Kidney epithelial cell (primary cell): ENCODE measurements at places on chromosomes 12 and 14. TPM values are rescaled to one million over a fixed set of nuclear protein-coding genes. Genes with fewer than 3 reads are reported as not detected.

DNA sequence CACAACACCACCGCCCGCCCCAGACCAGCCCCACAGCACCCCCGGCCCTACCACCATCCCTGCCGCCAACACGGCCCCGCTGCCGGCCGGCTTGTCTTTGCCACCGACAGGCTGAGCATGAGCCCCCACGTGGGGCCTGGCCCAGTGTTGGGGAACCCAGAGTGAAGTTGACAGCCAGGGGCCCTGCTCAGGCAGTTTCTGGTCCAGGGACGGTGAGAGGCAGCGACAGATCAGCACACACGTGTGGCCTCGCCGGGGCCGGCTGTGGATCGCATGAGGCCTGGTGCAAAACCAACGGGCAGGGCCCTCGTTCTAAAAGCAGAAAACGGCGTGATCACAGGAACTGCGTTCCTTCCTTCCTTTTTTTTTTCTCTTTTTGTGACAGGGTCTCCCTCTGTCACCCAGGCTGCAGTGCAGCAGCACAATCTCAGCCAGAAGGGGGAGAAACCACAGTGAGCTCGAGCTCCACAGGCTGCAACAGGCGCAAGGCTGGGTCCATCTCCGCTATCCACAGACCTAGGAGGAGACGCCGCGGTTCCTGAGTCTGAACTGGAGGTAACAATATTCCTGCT is 50.5 kb upstream of the FBRSL1 start:
- no peak for DNase-seq

DNA sequence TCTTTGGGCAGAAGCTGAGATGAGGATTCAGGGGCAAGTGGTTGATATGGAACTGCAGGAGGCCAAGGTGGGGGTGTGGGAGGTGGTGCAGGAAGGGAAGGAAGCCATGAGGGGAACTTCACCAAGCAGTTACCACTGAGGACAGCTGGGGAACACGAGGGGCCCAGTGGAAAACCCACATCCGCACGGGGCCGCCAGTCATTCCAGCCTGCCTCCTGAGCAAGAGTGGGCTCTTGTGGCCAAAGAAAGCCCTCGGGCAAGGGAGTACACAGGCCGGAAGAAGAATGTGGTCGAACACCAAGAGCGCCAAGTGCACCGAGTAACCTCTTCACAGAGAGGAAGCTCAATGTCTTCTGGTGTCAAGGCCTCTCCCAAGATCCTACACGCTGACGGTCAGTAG is 252.2 kb upstream of the FOXN3 start:
- no peak for DNase-seq

DNA sequence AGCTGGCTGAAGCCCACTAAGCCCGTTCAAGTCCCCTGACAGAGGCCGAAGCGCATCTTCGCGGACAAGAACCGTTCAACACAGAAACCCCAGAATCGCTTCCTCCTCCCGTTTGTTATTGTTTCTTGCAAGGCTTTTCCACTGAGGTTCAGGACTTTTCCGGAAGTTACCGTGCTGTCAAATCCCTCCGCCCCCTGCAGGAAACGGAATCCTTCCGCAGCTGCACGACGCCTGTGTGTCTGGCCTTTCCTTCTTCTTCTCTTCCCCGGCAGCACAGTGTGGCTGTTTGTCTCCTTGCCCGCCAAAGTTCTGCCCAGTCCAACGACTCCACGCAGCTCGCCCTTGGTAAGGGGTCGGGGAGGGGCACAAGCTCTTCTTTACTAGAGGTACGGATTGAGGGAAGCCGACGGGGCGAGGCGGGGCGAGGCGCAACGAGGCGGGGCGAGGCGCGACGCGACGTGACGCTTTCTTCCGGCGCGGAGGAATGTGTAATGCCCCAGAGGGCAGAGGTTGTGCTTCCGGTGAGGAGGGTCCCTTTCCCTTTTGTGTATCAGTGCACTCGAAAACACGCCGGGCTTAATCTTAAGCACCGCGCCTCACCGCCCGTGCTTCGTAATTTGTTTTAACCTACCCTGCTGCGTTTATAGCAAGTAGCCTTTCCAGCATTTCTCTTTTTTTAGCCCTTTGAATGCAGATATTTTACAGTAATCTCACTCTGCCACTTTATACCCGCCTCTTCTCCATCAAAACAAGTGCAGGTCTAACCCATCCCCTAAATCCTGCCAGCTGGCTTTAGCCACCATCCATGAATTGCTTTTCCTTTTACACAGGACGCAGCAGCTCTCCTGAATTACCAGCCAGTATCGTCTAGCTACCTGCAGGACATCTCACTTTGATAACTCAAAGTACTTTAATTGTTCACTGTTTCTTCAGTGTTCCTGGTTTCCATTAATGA is at the start of gene KDM5A:
TSS of gene KDM5A (minus strand) at position 179 of the 955 bp plus-strand sequence. CDS start 229 bp downstream, outside the sequence.
- DNase-seq = no peak

- no peak for DNase-seq
Observed at GRCh38 chr14:103385929-103386712, 906 bp downstream of the MARK3 start.

DNA sequence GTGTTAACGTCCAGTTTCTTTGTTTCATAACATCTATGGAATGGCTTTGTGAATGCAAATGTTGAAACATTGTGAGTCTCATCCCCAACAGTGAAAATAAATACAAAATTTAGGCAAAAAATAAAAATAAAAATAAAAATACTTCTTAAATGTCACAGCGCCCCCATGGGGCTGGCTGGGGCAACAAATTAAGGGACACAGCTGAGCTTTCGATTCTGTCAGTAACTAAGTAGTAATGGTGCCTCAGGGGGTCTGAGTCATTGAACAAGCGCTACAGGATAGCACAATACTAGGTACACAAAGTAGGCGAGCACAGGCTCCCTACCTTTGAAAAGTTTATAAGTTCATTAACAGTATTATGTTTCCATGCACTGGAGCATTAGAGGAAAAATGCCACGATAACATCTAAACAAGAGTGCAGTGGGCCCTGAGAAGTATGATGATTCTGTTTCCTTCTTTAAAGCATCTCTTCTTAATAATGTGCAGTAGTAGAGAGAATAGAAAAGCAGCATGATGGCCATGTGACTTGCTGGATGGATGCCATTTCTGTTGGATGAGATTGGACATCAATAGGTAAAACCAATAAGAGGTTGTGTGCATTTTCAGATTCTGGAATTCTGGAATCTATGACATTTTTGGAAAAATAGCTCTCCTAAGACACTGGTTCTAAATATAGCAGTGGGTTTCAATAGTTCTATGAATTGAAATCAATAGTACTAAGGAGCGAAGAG is 667.2 kb downstream of the DIO2 start:
- no peak for DNase-seq

DNA sequence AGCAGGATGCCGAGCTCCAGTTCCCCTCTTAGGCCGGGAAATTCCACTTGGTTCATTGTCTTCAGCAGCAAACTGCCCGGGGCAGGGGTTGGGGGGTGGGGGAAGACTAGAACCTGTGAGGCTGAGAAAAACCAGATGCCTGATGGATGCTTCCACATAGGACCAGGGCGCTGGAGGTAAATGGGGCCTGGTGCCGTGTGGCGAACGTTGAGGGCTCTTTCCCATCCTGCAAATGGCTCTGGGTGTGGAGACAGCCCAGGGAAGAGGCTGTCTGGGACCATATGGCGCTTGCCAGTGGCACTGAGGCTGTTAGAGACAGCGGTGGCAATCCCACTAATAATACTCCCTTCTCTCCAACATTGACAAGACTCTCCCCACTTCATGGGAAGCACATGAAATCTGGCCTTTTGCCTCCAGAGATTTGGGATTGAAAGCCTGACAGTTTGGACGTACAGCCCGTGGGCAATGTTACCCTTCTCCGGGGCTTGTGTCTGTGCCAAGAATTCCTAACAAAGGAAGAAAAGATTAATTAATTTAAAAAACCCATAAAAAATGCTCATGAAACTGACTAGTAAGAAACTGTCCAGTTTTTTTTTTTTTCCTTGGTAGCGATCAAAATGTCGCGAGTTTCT is 44.5 kb downstream of the MAP1LC3B2 start:
- no peak for DNase-seq

- DNase-seq = no peak
Observed at GRCh38 chr14:51616256-51616655, 35.5 kb upstream of the FRMD6 start.

DNA sequence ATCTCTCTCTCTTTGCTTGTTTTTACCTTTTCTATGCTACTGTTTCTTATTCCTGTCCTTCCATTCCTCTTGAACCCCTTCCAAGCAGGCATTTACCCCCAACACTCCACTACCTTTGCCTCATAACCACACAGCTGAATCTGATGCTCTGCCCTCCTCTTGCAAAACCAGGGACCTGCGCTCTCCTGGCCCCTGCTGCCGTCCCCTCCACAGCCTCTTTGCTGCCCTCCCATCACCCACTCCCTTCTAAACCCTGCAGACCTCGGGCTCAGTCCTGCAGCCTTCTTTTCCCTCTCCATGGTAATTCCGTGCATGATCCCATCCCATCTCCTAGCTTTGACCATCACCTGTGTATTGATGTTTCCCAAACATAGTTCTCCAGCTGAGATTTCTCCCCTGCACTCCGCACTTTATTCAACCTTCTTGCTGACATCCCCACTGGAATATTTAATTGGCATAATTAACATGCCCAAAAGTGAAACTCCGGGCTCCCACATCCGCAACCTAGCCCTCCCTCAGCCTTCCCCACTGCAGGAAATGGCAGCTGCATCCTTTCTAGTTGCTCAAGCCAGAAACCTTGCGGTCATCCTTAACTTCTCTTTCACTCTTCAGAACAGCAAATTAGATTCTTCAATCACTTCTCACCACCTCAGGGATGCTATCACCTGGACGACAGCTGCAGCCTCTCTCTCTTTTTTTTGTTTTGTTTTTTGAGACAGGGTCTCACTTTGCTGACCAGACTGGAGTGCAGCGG is 16.0 kb downstream of the FIGNL2 start:
- no peak for DNase-seq

GRCh38 chr12:65731771-65732170 is 92.5 kb upstream of the HMGA2 start:
- no peak for DNase-seq

DNA sequence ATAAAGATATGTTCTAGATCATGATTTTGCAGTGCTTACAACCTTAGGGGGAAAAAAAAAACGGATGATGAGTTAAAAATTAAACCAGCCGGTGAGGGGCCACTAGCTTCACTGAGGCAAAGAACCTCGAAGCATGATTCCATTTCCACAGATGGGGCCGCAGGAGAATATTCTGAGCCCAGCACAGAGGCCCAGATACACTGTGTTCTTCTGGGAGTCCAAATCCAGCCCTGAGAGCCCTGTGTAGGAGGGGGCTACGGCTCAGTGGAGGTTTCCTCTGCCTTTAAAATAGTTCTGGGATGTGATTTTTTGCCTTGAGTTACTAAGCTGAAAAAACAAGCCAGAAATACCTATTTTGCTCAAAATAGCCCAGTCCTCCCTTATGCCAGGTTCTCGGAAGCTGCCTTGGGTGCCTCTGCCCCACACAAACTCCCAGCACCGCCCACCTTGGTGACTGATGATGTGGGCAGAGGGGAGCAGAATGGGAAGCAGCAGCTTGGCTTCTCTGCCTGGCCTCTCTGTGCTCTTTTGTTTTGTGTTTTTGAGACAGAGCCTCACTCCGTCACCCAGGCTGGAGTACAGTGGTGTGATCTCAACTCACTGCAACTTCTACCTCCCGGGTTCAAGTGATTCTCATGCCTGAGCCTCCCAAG is 105.4 kb upstream of the BCL2L14 start:
- DNase-seq = no peak

DNA sequence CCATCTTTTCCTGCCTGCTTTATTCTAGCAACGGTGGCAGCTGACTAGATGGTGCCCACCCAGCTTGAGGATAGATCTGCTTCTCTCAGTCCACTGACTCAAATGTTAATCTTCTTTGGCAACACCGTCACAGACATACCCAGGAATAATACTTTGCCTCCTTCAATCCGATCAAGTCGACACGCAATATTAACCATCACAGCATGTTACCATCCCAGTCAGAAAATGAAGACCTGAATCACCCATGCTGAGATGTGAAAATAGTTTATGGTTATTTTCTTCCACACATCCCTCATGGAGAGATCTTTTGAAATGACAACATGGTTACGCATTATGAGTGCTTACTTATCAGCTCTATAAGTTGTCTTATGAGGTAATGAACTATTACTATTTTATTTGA is 392.8 kb downstream of the SEC23A start:
- DNase-seq = no peak

DNA sequence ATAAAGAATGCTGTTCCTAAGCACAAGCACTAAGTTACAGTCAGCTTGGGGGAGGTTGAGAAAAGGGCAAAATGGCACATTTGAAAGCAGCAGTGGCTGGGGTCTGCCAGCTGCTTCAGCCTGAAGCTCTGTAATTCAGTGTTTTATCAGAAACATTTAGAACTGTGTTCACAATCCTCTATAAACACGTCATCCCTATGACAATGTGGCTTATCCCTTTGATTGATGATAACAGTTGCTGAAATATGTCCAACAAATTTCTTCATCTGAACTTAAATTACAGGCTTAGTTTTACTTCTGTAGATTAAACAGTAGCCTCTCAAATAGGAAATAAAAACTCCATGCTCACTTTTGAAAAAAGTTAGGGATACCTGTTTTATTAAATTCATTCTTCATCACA is 108.8 kb downstream of the VEZT start:
- DNase-seq = no peak

DNA sequence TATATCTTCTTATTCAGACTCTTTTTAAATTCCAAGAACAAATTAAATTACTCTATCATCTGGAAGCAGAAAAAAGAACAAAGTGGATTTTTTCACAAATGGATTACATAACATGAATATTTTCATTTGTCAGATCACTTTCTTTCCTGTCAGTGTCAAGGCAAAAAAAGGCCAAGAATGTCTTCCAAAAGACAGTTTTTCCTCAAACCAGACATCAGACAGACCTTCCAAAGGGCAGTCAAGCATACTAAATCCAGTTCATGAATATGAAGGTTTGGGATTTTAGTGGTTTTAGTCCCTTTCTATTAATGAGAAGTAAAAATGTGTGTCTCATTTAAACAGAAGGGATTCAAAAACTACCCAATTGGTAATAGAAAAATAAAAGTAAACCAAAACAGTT is 336.0 kb downstream of the CEP128 start:
- no peak for DNase-seq

- no peak for DNase-seq
Observed at GRCh38 chr12:114291389-114292060, 114.4 kb downstream of the TBX5 start.

DNA sequence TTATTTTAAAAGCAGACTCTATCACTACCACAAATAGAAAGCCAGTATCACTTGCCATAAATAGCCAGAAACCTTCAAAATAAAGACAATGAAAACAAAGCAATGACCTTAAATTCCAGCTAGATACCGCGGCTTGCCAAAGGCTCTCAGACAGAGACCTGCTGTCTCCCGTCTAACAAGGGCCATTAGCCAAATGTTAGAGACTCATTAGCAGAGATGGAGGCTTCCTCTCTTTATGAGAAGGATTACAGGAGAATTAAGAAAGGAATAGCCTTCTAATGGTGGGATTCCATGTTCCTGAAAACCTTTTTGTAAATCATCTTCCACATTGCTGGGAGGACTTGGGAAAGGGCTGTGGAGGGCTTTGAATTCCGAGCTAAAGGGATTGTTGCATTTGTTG is 206.7 kb downstream of the AACS start:
- no peak for DNase-seq

- DNase-seq = no peak
Observed at GRCh38 chr14:65824285-65824977, 411.9 kb downstream of the FUT8 start.

Gene RAD9B
- 0.88 and 1.2 TPM in 2 replicates for total RNA-seq

Gene SLC7A7
- total RNA-seq = 6.8 and 10.0 TPM in 2 replicates

Gene OASL
- 0.58 and 1.4 TPM in 2 replicates for total RNA-seq

Gene CLEC12A
- not detected in 2 replicates for total RNA-seq

Gene CCDC85C
- total RNA-seq = 26.8 and 32.4 TPM in 2 replicates

Gene TRHDE
- 5.6 and 5.8 TPM in 2 replicates for total RNA-seq

Gene SPATS2
- total RNA-seq = 8.8 and 18.2 TPM in 2 replicates

Gene SERPINA9
- not detected in 2 replicates for total RNA-seq

Gene HOXC9
- 12.3 and 15.5 TPM in 2 replicates for total RNA-seq

Gene BEST3
- total RNA-seq = 0.14 and 1.6 TPM in 2 replicates

Gene PPP4R4
- 0.68 and 2.4 TPM in 2 replicates for total RNA-seq

Gene TBC1D30
- 3.7 and 4.6 TPM in 2 replicates for total RNA-seq

Gene DLST
- 84.1 and 87.0 TPM in 2 replicates for total RNA-seq
